ENCODE measurements at places on chromosomes 6 and 20.

GRCh38 chr6:72262254-72262653 lies 359.6 kb upstream of the KCNQ5 start:
- no peak for DNase-seq

- DNase-seq: peak; percentile 86
Measured at GRCh38 chr20:38617011-38617829, 15.6 kb downstream of the ARHGAP40 start.

DNA sequence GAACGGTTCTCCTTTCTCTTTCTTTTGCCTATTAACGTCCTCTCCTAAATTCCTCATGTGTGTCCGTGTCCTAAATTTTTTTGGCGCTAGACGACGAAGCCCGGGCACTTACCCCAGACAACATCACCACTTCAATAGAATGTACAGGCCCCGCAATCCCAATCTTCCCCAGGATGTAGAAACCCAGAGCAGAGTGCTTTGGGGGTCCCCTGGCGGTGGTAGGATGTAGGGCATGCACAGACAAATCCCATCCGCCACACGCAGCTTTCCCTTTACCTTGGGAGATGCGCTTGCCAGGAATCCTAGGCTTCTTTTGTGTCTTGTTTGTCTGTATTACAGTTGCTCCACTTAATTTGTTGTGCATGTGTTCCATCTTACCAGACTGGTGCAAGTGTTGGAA lies 417.3 kb upstream of the ARID1B start:
- DNase-seq: peak; percentile 9

- no peak for DNase-seq
Measured at GRCh38 chr6:4914420-4915159, 89.2 kb downstream of the RPP40 start.

- DNase-seq: no peak
Measured at GRCh38 chr6:131924881-131925474, 26.2 kb downstream of the CCN2 start.

DNA sequence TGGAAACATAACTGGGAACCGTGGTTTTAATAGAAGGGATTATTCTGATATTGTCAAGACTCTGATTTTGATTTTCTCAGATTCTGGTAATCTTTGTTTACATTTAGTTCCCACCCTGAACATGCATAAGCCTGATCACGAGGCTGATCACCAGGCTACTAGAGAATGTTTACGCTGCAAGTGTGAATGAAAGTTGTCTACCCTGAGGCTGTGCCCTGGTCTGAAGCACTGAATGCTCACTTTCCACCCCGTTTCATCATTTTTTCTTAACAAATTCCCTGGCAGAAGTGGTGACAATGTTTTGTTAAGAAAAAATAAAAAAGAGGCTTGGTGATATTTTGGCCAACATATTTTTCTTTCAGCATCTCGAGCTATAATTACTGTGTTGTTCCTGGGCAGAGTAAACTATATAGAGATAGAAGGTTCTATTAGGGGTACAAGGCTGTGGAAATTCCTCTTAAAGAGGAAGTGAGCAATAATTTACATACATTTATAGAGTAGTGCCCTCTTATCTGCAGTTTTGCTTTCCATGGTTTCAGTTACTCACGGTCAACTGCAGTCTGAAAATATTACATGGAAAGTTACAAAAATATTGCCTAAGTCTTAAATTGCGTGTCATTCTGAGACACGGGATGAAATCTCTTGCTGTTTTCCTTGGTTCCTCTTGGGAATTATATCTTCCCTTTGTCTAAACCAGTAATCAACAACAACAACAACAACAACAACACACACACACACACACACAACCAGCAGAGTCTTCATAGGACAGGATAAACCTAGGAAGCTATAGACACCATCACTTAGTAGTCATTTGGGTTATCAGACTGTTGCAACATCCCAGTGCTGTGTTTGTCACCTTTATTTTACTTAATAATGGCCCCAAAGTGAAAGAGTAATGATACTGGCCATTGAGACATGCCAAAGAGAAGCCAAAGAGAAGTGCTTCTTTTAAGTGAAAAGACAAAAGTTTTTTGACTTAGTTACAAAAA lies 566.6 kb upstream of the CITED2 start:
- DNase-seq: peak; percentile 48

DNA sequence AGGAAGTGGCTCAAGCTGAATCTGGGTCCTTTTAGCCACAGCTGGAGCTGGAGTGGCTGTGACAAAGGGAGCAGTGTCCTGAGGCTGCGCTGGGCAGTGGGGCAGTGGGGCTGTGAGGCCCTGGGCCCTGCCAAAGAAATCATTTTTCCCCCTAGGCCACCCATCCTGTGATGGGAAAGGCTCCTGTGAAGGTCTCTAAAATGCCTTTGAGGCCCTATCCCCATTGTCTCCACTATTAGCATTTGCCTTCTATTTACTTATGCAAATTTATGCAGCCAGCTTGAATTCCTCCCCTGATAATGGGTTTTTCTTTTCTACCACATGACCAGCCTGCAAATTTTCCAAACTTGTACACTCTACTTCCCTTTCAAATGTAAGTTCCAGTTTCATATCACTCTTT lies 539.2 kb downstream of the MEI4 start:
- DNase-seq: peak; percentile 12

DNA sequence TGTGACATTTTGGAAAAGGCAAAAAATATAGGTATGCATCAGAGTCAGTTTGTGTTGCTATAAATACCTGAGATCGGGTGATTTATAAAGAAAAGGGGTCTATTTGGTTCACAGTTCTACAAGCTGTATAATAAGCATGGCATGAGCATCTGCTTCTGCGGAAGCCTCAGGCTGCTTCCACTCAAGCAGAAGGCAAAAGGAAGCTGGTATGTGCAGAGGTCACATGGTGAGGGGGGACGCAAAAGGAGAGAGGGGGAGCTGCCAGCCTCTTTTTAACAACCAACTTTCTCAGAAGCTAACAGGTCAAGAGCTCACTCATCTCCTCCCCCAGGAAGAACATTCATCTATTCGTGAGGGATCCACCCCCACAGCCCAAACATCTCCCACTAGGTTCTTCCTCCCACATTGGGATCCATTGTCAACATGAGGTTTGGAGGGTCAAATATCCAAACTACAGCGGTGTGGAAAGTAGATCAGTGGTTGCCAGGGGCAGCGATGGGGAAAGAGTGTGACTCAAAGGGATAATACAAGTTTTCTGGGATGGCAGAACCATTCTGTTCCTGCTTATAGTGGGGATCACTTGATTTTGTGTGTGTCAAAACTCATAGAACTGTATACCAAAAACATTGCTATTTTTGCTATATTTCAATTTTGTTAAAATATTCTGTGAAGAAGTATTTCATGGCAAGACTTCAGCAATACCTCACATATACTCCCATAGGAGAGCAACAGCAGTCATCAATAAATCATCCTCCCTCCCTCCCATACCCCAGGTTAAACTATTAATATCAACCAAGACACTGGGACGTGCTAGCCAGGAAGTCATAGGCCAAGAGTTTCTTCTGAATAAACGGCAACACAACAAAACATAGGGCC lies 9.9 kb upstream of the FAM50B start:
- DNase-seq: no peak

- no peak for DNase-seq
Measured at GRCh38 chr6:4004249-4004648, 74.7 kb downstream of the FAM217A start.

DNA sequence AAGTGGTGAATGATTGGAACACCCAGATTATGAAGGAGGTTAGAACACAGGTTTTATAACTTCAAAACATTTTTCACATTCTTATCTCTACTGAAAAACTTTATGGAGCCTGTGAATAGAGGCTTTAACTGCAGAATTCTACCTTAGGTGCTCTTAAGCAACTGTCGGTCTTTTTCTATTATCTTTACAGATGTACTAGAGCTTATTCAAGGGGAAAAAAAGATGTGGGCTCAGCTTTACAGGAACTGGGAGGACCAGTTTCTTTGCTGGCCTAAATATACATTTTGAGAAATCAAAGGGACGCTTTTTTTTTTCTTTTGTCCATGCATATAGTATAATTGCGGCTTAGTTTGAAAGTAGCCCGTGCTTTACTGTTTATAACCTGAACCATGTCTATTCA lies 58.9 kb downstream of the UST start:
- no peak for DNase-seq

GRCh38 chr6:101114703-101115102 lies 233.6 kb upstream of the ASCC3 start:
- peak; percentile 6 for DNase-seq

GRCh38 chr20:32449890-32450401 lies 91.8 kb downstream of the ASXL1 start:
- DNase-seq: no peak

GRCh38 chr20:658731-659291 lies 5.8 kb upstream of the SRXN1 start:
- no peak for DNase-seq

- DNase-seq: no peak
Measured at GRCh38 chr6:16061818-16062217, 67.1 kb upstream of the MYLIP start.

- no peak for DNase-seq
Measured at GRCh38 chr20:60540591-60540990, 582.4 kb downstream of the CDH26 start.

DNA sequence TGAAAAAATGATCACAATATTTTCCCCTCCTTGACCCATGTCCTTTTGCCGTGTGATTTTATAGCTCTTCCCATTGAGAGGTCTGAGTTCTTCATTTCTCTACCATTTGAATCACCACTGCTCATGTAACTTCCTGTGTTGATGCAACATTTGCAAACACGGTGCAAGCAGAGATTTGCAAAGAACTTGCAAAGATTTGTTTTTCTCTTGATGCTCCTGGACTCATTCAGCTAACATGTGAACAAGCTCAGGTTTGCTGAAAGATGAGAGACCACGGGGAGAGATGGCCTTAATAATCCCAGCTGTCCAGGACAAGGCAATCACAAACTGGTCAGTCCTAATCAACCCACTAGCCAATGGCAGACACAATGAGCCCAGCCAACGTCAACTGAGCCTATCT lies 8.6 kb downstream of the VNN2 start:
- no peak for DNase-seq
